CD4-positive, alpha-beta T cell (primary cell): ENCODE measurements at places on chromosomes 2 and 18. TPM values are rescaled to one million over a fixed set of nuclear protein-coding genes. Genes with fewer than 3 reads are reported as not detected.

DNA sequence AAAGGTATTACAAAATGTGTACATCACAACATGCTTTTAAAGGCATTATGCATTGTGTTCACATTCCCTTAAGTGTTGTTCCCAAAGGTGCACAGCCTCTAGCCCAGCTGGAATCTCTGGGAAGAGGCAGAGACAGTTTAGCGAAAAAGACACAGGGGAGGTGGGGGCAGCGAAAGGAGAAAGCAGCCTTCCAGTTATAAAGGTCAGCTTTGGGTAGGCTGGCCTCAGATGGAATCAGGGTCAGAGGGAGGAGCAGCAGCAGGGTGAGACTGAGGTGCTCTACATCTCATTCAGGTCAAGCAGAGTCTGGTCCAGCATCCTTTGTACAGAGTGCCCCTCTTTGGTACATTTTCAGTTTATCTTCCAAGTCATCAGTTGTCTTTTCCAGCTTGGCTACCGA is 68.6 kb downstream of the ASXL2 start:
- DNase-seq = no peak
- H3K36me3 ChIP-seq = peaks cover 31% of the 10 kb centered on the region
- no peaks in the 10 kb centered on the region for H3K4me1 ChIP-seq
- no peak overlapping the region for H3K4me3 ChIP-seq
- no peak overlapping the region for H3K27ac ChIP-seq

ICA1L gene
- 1.5 TPM for total RNA-seq

GRCh38 chr2:86695053-86695691 is 24.9 kb upstream of the RMND5A start:
- H3K4me1 ChIP-seq = no peaks in the 10 kb centered on the region
- no peaks in the 10 kb centered on the region for H3K36me3 ChIP-seq

G6PC2 gene
- not detected for total RNA-seq

CYP27A1 gene
- not detected for total RNA-seq

GRCh38 chr18:13180614-13181375 is 37.8 kb upstream of the LDLRAD4 start:
- H3K4me3 ChIP-seq = no peak overlapping the region
- no peaks in the 10 kb centered on the region for H3K36me3 ChIP-seq
- H3K4me1 ChIP-seq = peaks cover 8% of the 10 kb centered on the region
- H3K27me3 ChIP-seq = no peaks in the 10 kb centered on the region
- no peak for DNase-seq

DNA sequence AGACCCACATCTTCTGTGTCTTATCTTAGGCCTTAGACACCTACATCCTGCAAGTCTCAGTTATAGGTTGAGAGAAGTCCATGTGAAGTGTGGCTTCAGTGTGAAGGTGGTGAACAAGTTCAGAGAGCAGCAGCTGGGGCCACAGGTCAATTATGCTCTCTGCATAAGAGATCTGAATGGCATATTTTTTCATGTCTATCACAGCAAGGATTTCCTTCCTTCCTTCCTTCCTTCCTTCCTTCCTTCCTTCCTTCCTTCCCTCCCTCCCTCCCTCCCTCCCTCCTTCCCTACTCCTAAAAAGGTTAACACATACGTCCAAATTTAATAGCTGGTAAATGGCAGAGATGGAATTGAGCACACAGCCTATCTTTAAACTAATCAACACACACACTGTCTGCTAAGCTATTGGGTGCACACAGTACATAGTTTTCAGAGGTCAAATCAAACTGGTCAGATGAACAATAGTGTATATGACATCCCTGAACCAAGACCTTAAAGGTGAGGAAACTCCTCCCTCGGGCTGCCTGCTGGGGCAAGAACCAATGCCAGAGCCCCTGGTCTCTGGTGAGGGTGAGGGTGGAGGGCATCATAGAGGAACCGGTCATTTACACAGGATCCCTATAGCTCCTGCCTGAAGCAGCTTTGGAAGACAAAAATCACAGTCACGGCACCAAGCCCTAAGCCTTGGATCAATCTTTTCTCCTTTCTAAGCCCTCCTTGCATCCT is 240.9 kb downstream of the ICOS start:
- peaks cover 6% of the 10 kb centered on the region for H3K27me3 ChIP-seq
- H3K36me3 ChIP-seq = no peaks in the 10 kb centered on the region
- H3K27ac ChIP-seq = no peak overlapping the region
- H3K4me1 ChIP-seq = peaks cover 4% of the 10 kb centered on the region
- DNase-seq = no peak

DNA sequence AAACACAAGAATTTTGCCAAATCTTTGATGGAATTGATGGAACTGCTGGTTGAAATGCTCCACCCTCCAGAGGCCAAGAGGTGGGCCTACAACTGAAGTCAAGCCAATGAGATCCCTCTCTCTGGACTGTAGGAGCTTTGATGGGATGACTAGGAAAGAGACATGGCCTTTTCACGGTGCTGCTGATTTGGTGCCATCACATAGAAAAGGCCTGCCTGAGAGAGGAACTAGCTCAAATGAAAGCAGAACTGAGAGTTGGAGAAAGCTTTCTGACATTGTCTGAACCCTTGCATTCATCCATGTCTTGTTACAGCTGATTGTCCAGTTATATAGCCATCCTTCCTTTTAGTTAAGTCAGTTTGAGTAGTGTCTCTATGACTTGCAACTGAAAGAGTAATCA is 283.8 kb upstream of the LYPD1 start:
- no peaks in the 10 kb centered on the region for H3K36me3 ChIP-seq
- H3K4me1 ChIP-seq = no peaks in the 10 kb centered on the region
- no peak overlapping the region for H3K4me3 ChIP-seq
- no peaks in the 10 kb centered on the region for H3K27me3 ChIP-seq
- no peak for DNase-seq

GPN1 gene
- 24.6 TPM for total RNA-seq

- no peaks in the 10 kb centered on the region for H3K36me3 ChIP-seq
- H3K4me1 ChIP-seq = no peaks in the 10 kb centered on the region
- no peak overlapping the region for H3K27ac ChIP-seq
- no peaks in the 10 kb centered on the region for H3K27me3 ChIP-seq
Measured at GRCh38 chr18:66344227-66344626, 259.7 kb downstream of the CDH19 start.

DNA sequence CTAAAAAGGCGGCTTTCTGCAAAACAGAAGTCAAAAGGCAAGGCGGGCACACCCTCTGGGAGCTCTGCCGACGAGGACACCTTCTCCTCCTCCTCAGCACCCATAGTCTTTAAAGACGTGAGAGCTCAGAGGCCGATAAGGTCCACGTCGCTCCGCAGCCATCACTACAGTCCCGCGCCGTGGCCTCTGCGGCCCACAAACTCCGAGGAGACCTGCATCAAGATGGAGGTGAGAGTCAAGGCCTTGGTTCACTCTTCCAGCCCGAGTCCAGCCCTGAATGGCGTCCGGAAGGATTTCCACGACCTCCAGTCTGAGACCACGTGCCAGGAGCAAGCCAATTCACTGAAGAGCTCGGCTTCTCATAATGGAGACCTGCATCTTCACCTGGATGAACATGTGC is 36.1 kb downstream of the SOCS6 start:
- no peaks in the 10 kb centered on the region for H3K27me3 ChIP-seq
- DNase-seq = no peak
- H3K27ac ChIP-seq = no peak overlapping the region
- no peaks in the 10 kb centered on the region for H3K4me1 ChIP-seq
- H3K36me3 ChIP-seq = peaks cover 3% of the 10 kb centered on the region

GRCh38 chr18:73563901-73564472 is 583.6 kb downstream of the FBXO15 start:
- H3K4me1 ChIP-seq = no peaks in the 10 kb centered on the region
- no peak overlapping the region for H3K4me3 ChIP-seq
- H3K27ac ChIP-seq = no peak overlapping the region
- no peaks in the 10 kb centered on the region for H3K36me3 ChIP-seq
- no peak for DNase-seq

GRCh38 chr2:30871440-30871839 is 64.2 kb upstream of the CAPN13 start:
- no peak overlapping the region for H3K4me3 ChIP-seq
- no peak overlapping the region for H3K27ac ChIP-seq
- no peaks in the 10 kb centered on the region for H3K36me3 ChIP-seq
- DNase-seq = no peak

MPP4 gene
- not detected for total RNA-seq

GRCh38 chr18:51523671-51524070 is 326.2 kb upstream of the MEX3C start:
- H3K27me3 ChIP-seq = no peaks in the 10 kb centered on the region
- H3K4me3 ChIP-seq = no peak overlapping the region
- H3K27ac ChIP-seq = no peak overlapping the region
- H3K4me1 ChIP-seq = no peaks in the 10 kb centered on the region
- no peak for DNase-seq

GRCh38 chr2:905833-906140 is 44.9 kb upstream of the SNTG2 start:
- no peak overlapping the region for H3K4me3 ChIP-seq
- no peaks in the 10 kb centered on the region for H3K27me3 ChIP-seq
- no peak overlapping the region for H3K27ac ChIP-seq
- no peak for DNase-seq

KRTCAP3 gene
- 12.8 TPM for total RNA-seq

GRCh38 chr2:36562240-36562639 is 35.7 kb downstream of the FEZ2 start:
- H3K36me3 ChIP-seq = peaks cover 30% of the 10 kb centered on the region
- H3K27me3 ChIP-seq = no peaks in the 10 kb centered on the region
- no peaks in the 10 kb centered on the region for H3K4me1 ChIP-seq
- no peak overlapping the region for H3K27ac ChIP-seq

DNA sequence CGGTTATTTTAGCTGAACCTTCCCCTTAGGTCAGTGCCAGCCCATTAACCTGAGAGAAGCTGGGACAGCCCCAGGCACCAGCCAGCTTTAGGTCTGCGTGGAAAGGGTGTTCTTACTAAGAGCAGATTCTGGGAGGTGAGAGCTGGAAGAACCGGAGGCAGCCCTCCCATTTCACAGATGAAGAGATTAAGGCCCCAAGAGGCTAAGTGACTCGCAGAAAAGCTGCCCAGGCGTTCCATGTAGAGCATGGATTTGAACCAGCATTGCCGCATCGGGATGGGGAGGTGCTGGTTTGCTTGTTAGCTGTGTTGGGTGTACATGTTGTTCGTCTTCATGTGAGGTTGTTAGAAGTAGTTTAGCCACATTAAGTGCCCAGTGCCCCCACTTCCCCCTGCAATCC is 203.2 kb downstream of the AGAP1 start:
- H3K4me3 ChIP-seq = no peak overlapping the region
- no peaks in the 10 kb centered on the region for H3K4me1 ChIP-seq
- H3K27me3 ChIP-seq = peaks cover 2% of the 10 kb centered on the region

- no peaks in the 10 kb centered on the region for H3K4me1 ChIP-seq
- no peaks in the 10 kb centered on the region for H3K36me3 ChIP-seq
- peaks cover 2% of the 10 kb centered on the region for H3K27me3 ChIP-seq
- DNase-seq = no peak
Measured at GRCh38 chr2:6506859-6507258, 358.8 kb downstream of the CMPK2 start.

- H3K36me3 ChIP-seq = no peaks in the 10 kb centered on the region
- no peak overlapping the region for H3K4me3 ChIP-seq
- no peaks in the 10 kb centered on the region for H3K4me1 ChIP-seq
- no peak for DNase-seq
- H3K27ac ChIP-seq = no peak overlapping the region
Measured at GRCh38 chr2:179843541-179843940, 17.9 kb downstream of the ZNF385B start.

ALKAL2 gene
- not detected for total RNA-seq

POTEI gene
- total RNA-seq = not detected

ASB18 gene
- total RNA-seq = not detected

DNA sequence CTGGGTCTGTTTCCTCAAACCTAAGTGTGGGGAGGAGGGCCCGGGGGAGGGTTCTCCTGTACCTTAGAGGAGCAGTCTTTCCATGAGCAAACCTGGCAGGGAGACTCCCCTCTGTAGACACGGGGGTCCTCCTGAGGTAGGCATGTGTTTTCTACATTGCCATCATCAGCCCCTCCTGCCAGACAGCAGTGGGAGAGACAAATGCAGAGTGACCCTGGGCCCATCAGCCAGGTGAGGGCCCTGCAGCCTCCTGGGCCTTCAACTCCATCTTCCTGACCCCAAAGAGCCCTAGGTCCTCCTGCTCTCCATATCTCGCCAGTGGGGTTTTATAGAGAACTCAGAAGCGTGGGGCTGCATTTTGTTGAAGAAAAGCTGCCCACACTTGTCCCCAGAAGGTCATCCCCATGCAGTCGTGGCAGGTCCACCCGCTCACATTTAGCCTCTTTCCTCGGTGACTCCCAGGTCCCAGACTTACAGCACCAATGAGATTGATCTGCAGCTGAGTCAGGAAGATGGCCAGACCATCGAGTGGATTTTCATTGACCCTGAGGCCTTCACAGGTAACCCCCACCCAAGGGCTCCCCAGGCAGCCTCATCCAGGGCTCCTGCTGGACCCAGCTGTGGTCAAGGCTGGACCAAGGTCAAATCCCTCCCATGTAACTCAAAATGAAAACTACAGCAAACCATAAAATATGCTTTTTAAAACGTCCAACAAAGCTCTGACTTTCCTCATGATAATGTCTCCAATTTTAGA is 2.6 kb downstream of the CHRNG start:
- peaks cover 6% of the 10 kb centered on the region for H3K27me3 ChIP-seq
- H3K36me3 ChIP-seq = peaks cover 14% of the 10 kb centered on the region
- no peak overlapping the region for H3K27ac ChIP-seq
- no peak for DNase-seq

- no peaks in the 10 kb centered on the region for H3K27me3 ChIP-seq
- no peak for DNase-seq
- H3K4me1 ChIP-seq = peaks cover 88% of the 10 kb centered on the region
- peaks cover 46% of the 10 kb centered on the region for H3K36me3 ChIP-seq
- no peak overlapping the region for H3K4me3 ChIP-seq
- peak overlapping the region; percentile 32 for H3K27ac ChIP-seq
Measured at GRCh38 chr2:105769504-105769903, 24.8 kb downstream of the NCK2 start.

- H3K4me1 ChIP-seq = peaks cover 44% of the 10 kb centered on the region
- DNase-seq = no peak
- no peak overlapping the region for H3K27ac ChIP-seq
- H3K36me3 ChIP-seq = no peaks in the 10 kb centered on the region
Measured at GRCh38 chr2:100645695-100646429, 83.1 kb downstream of the PDCL3 start.

DNA sequence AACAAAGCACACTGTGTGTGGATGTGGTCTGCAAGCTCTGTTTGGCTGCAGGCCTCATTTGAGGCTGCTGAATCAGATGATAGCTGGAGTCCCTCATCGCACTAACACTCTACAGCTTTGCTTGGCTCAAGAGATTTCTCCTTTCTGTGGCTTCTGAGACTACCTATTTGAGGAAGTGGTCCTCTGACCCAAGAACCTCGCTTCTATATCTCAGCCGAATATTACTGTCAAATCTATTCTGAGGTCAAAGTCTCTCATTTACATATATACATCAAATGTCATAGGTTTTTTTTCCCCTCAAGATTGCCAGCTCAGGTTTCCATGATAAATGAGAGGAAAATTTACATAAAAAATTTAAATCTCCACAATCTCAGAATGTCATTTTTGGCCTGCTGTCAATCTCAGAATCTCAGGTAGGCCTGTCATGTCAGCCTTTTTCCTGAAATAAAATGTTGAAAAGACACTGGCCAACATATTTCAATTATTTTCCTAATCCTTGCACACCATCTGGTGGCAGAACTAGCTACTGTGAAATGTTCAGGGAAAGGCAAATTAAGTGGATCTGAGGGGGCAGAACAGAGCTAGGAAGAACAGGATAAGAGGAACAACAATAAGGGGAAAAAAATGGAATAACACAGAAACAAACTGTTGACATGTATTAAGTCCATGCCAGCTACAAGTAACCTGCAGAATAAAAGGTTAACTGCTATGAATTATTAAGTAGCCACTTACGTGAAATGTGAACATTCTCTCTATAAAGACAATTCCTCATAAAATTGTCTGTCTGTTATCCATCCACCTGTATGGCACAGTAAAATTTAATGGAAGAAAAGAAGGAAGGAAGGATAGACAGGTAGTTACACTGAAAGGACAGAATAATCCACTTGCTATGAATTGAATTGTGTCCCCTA is 39.3 kb downstream of the AP1S3 start:
- no peak for DNase-seq
- no peaks in the 10 kb centered on the region for H3K27me3 ChIP-seq
- H3K4me1 ChIP-seq = no peaks in the 10 kb centered on the region
- no peak overlapping the region for H3K4me3 ChIP-seq

CDK5R2 gene
- total RNA-seq = not detected
